ENCODE measurements at places on chromosomes 5 and 9. TPM values are rescaled to one million over a fixed set of nuclear protein-coding genes. Genes with fewer than 3 reads are reported as not detected.

DNA sequence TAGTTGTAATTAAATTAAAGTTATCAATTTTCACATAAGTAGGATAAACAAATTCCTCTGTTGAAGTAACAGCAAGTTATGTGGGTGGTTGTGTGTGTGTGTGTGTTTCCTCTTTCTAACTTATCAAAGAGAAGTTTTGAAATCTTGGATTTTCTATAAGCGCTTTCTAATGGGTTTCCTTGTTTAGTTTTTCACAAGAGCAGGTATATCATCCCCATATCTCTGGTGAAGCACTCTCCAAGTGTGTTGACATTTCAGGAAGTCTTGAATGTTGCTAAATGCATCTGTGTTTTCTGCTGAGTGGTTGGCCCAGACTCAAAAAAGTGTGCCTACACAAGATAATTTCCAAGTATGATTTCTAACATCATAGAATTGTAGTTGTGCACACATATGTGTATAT lies 43.3 kb downstream of the PRDM6 start:
- DNase-seq = no peak

TMEM215 gene
- not detected for total RNA-seq

DNA sequence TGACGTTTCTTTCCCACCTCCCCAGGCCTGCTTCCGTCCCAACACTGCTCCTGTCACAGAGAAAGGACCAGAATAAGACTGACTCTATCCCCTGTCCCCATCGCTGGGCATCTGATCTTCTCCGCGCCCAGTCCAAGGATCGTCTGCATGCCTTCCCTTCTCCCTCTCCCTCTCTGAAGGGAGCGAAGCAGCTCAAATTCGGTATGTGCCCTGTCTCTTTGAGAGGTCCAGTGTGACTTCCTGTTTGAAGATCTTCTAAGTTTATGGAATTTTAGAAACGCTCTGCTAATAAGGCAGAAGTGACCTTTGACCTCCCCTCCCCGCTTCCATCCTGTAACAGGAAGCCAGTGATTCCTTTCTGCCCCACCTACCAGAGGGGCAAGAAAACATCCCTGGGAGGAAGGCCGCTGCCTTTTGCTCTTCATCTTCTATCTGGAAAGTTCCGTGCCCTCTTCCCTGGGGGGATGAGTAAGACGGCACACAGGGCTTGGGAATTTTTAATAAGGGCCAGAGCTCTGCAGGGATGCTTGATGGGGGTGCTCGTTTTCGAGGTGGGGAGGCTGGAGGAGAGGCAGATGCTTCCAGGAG lies 40.7 kb upstream of the RNU6ATAC start:
- no peak for DNase-seq

DNA sequence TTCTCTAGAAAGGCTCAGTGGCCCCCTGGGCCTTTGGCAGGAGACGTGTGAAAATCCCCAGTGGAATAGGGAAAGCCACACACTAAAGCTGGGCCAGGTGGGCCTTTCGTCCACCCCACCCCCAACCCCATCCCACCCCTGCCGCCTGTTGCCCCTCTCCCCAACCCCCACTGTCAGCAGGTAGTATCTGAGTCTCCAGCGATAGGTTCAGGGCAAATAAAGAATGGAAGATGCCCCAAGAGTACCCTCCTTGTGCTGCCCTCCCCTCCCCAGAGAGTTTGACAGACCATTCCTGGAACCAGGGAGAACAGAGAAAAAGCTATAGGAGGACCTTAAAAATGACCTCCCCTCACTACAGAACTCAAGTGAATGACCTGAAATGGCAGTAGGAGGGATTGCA lies 36.7 kb upstream of the UBE2D2 start:
- no peak for DNase-seq

GRCh38 chr5:73706963-73707362 lies 81.0 kb downstream of the ARHGEF28 start:
- DNase-seq = no peak

DNA sequence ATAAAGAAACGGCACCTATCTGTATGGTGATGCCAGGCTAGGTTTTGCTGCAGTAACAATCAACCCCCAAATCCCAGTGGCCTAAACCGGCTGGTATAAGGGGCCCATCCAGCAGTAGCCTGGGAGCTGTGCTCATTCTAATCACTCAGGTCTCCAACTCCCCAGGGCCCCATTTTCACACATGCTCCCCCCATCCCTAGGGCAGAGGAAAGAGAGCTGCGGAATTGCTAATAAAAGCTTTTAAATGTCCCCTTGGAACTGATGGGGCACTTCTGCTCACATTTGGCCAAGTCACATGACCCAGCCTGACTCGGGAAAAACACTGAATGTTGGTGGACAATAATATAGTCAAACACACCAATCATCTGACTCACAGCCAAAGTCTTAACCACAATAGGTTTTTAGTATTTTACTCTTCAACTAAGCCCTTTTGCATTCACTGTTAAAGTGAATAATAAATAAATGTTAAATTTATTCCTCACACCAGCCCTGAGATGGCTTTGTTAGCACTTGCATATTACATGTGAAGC lies 1.6 kb downstream of the FBLL1 start:
- DNase-seq = no peak

DNA sequence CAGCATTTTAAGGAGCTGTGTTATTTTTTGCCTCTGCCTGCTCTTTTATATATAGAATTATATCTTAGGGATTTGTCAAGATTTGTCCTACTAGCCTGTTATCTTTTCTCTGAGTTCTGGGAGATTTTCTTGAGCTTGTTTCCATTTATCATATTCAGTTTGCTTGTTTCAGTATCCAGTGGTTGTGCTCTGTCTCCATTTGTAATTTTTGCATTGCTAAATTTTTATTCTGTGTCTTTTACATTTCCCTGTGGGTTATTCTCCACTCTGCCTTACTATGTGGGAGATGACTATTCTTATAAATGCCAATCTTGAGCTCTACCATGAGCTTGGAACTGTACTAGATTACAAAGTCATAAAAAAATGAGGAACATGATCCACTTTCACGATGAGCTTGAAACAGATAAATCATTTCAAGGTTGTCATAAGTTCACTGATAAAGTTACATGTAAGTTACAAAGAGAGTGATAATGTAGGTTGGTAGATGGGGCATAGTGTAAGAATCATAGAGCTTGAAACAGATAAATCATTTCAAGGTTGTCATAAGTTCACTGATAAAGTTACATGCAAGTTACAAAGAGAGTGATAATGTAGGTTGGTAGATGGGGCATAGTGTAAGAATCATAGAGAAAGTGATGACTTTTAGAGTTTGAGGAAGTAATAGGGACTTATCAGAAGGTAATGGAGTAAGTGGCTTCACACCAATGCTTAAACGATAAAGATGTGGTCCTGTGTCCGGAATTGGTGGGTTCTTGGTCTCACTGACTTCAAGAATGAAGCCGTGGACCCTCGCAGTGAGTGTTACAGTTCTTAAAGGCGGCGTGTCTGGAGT lies 287.3 kb downstream of the ADGRV1 start:
- no peak for DNase-seq

SPAAR gene
- 6.3 TPM for total RNA-seq

DNA sequence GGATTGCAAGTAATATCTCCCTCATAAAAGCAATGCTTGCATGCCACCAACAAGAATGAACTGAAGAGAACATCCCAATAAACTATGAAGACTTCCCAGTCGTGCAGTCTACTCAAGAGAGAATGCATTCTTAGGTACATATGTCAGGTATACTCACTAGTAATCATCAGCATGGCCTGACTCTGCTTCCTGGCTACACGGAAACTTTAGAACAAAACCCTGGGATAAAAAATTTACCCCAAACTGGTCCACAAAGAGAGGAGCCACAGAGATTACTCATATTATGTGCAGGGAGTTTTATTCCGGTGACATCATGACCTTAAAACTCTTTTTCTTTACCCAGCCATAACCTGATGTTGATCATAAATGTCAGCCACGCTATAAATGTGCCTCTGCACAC lies 57.5 kb upstream of the PAPPA start:
- DNase-seq = no peak

DNA sequence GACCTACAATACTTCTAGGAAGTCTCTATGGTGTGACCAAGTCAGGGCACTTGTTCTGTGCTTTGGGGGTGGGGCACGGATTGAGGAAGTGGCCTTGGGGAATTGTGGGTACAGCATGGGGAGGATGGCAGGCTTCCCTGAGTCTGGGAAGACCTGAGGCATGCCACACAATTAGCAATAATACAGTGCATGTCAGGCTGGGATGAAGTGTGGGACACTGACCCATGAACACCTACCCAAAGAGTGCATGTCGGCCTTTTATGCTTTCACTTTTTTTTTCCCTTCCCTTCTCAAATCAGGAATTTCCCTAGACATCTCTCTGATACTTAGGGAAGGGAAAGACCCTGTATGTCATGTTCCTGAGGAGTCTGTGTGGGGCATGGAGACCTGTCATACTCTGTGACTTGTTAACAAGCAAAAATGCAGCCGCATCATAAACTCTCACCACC lies 146.4 kb downstream of the PALM2AKAP2 start:
- no peak for DNase-seq

DNA sequence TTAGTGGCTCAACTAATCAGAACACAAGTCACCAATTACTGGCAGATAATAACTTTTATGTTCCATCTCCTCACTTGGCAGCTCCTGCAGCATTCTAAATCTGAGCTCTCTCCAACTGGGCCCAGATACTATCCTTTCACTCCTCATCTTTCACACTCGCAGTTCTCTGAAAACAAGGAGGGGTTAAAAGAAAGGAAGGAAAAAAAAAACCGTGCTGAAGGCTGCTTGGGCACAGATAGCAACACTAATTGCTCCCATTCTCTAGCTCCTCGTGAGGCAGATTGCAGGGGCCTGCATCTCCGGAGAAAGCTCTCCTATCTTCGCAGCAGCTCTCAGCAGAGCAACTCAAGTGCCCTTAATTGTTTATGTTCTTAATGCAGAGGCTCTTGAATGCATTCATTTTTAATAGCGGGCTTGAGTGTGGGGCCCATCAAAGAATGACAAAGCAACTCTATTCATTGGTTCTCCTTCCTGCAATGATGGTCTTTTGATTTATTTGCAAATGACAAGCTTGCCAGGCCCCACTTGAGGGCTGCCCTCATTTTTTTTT lies 23.9 kb downstream of the TLE1 start:
- no peak for DNase-seq

GRCh38 chr9:108579757-108580439 lies 275.9 kb downstream of the ACTL7B start:
- no peak for DNase-seq

- DNase-seq = no peak
Measured at GRCh38 chr5:4928409-4928808, 211.7 kb upstream of the ADAMTS16 start.

DNA sequence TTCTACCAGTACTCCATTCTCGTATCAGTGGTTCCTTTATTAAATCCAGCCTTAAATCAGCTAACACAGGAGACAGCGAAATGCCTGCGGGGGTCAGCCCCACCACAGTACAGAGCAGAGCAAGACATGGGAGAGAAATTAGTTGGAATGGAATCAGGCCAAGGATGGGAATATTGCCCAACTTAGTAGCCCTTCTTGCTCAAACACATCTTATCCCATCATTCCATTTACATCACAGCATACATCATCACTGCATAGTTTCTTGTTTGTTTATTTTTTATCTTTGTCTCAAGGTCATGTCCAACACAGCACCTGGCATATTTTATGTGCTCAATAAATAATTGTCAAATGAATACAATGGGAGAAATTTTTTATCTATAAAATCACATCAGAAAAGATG lies 34.3 kb upstream of the DAB2 start:
- no peak for DNase-seq

GRCh38 chr5:65125591-65126541 lies 355.9 kb downstream of the ADAMTS6 start:
- DNase-seq = no peak

LOX gene
- 10.1 TPM for total RNA-seq

- peak; percentile 79 for DNase-seq
Measured at GRCh38 chr9:4666042-4666699, at the start of gene SPATA6L. Gene SPATA6L, minus strand, starts transcription at chr9:4666480. Its CDS starts 230 bp downstream, at chr9:4666250.

DNA sequence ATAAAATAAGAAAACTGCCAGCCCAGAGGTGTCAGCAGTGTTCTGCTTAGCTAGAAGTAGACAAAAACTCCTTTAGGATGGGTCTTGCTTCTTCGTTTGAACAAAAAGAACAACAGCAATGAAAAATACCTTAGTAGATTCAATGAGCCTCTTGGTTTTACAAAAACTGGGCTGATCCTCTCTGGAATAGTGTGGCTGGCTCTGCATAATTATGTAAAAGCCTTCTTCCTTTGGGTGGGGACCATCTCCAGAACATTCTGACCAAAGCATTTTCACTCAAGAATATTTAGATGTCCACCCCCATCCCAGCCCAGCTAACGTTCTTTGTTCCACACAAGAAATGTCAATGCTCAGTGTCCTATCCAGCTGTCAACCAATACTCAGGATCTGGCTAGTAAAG lies 63.2 kb downstream of the LRSAM1 start:
- no peak for DNase-seq

GRCh38 chr9:129467004-129467588 lies 153.8 kb downstream of the C9orf50 start:
- no peak for DNase-seq

DNA sequence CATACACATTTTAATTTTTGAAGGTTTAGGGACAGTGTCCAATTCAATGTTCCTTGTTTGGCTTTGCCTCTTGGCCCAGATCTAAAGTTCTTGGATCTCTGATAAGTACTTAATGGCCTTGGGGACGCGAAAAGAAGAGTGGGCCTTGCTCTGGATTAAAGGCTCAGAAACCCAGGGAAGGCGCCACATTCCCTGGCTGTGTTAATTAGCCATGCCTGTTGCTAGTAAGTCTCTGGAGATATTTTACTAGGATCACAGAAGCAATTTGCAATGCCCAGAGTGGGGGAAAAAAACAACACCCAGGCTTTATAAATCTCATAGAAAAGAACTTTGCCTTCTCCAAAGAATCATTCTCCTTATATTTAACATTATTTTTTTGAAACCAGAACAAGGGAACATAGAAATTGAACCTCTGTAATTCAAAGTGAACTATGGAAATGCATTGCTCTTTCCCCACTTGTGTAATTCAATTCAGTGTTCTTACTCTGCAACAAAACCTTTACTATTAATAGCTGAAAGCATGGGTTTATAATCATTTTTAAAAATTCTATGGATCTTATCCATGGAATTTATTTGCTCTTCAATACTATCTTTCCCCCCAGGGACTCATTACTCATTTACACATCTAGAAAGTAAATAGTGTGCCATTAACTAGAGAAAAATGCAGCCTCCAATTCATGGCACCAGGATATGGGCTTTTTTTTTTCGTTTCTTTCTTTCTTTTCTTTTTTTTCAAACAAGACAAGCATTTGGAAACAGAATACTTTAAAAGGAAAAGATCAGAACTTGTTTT lies 172.2 kb upstream of the ANKRD55 start:
- no peak for DNase-seq

All from right atrium auricular region (tissue), 2 donors.